ENCODE measurements at places on chromosomes 1 and 21.

- no peak for DNase-seq
Observed at GRCh38 chr1:166083887-166084286, 82.9 kb downstream of the FAM78B start.

DNA sequence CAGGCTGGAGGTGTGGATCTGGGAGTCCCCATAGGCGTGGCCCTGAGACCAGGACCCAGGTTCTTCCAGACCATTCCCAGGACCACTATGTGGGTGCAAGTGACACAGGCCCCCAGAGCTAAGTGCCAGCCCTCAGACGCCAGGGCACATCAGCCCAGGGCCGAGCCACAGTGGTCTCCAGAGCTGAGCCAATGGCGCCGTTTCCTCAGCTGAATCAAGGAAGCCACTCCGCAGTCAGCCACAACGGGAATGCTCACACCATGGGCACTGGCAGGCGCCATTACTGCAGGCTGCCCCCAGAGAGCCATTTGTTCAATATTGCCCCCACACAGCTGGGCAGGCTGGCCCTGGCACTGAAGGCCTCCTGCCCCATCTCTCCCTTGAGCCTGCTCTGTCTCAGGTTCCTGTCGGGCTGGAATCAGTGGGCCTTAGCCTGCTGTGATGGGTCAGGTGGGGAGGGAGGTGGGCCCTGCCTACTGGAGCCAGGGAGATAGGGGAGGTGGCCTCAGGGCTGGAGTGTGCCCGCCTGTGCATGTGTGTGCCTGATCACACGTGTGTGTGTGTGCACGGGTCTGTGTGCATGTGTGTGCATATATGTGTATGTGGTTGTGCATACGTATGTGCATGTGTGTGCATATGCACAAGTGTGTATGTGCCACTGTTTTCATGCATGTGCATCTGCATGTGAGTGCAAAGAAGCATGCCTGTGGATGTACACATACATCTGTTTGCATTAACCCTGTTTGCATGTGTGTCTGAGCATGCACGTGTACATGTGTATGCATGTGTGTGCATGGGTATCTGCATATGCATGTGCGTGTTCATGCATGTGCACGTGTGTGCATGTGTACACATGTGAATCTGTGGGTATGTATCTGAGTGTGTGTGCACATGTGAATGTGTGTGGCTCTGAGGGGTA, 6.1 kb downstream of the GJC2 start:
- DNase-seq: no peak

GRCh38 chr1:204174958-204175357, 8.8 kb upstream of the REN start:
- DNase-seq: no peak

DNA sequence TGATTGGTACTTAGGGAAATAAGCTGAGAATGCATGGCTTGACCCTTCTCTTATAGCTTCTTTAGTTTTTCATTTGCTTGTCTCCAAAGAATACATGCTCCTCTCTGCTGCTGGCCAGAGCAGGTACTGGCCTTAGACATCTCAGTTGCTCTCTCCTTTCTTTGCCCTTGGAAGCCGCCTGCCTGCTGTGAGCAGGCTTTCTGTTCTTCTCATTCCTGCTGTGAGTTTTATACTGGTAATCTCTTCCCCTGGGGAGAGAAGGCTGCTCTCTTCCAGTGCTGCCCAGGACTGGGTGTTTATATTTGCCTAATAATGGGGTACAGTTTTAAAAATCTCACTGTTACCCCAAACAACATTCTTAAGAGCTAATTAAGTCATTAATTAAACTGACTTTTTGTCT, 323.5 kb upstream of the LRRC7 start:
- DNase-seq: no peak

DNA sequence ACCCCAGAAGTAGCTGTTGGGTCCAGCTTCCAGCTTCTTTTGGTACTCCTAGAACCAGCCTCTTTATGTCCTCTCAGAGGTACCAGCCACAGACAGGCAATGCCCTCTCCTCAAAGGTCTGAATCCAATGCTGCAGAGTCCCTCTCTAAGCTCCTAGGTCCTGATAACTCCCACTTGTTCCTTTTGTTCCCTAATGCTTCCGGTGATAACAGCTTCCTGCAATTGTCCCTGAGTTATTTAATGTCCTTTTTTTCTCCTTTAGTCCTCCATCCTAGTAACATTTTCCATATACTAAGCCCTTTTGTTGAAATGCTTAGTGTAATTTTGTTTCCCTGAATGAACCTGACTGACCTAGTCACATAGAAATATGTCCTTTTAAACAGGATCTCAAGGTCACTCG, 201.7 kb upstream of the BEND5 start:
- DNase-seq: no peak

- no peak for DNase-seq
Observed at GRCh38 chr1:22983944-22984343, 11.3 kb upstream of the LACTBL1 start.

DNA sequence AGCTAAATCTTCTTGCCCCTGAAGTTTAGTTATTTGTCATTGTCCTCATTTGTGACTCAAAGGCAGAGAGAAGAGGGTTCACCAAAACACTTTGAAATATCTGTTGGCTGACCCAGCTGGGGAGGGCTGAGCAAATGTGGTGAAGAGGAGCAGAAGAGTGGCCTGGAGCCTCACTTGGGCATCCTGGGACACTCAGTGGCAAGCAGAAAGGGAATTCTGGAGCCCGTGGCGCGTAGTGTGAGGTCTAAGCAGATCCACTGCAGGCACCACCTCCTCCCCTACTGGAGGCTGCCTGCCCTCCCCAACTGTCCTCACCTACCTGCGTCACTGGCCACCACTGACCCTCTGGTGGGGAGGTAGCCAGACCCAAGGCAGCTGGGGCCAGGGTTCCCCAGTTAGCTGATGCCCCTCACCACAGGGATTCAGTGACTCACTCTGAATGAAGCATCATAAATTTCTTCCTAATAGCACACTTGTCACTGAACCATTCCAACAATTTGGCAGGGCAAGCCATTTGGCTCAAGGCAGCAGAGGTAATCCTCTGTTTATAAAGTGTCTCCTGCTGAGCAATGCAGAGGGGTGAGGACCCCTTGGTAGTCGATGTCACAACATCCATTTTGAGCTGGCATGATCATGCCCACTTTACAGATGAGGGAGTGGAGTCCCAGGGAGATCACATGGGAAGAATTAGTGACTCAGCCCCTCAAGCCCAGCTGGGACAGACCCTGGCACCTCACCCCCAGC, 80.3 kb downstream of the NENF start:
- DNase-seq: no peak

GRCh38 chr1:26544126-26544525, 14.6 kb downstream of the RPS6KA1 start:
- no peak for DNase-seq

DNA sequence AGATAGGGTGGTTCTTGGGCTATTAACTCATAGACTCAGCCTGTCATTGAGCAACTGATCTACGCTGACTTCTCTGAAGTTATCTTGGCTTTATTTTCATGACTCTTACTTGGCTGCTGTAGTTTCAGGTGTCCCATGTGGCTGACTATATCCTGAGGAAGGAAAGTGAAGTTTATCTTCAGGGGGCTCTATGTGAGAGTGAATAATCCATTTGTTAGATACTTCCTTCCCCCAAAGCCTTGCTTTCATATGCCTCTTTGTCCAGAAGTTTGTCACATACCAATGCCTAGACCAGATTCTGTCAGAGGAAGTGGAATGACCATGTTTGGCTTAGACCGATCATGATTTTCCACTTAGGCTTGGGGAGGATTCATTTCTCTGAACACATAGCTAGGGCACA, 27.9 kb upstream of the C1orf87 start:
- no peak for DNase-seq

GRCh38 chr1:203678943-203679661, 52.5 kb downstream of the ATP2B4 start:
- DNase-seq: no peak

DNA sequence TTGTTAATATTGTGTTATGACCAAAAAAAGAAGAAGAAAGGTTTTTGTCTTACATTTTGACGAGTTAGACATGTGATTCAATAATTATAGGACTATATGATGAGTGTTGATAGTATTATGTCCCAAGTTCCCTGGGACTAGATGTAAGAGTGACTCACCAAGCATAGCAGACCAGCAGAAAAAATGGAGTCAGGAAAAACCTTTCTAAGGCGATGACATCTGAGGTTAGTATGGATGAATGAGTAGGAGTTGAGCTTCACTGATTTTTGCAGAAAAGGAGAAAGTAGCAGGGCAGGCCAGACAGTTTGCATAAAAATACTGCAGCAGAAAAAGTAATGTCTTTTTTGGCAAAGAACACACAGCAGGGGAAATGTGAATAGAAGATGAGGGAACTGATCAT, 1041.3 kb upstream of the ADGRL4 start:
- no peak for DNase-seq

GRCh38 chr1:32394890-32395432, 720 bp upstream of the BSDC1 start:
- no peak for DNase-seq

DNA sequence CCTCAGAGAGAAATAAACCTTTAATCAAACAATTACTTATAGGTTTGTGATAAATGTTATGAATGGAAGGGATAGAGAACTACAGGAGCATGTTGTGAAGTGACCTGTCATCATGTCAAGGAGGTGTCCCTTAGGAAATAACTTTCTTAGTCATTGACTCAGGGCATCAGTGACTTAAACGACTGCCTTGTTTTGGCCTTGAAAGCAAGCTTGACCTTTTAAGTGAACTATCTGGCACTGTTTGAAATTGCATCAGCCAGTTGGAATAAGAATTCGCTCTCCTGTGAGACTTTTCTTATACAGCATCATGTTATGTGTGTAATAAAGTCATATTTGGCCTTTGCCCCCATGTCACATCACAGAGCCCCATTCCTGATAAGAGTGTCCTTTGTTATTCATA, 30.9 kb downstream of the LRRC8B start:
- DNase-seq: no peak

DNA sequence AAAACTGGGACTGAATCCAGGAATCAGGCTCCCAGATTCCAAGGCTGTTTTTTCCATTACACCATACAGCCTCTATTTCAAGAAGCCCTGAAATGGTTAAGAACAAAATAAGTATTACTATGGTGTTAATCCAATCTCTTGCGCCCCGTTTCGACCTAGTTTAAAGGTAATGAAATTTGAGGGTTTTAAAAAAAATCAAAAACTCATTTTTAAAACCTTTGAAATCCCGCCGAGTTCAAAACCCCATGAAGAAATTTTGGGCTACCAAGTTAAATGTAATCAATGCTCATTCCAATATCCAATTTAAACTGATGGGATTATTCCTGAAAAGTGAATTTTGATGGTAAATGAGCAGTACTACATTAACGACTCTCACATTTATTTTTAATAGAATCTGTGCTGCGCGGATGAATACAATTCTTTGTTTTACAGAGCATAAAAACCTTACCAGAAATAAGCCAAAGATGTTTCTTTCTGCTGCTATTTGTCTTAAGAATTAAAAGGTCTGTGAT, 767 bp upstream of the EGLN1 start:
- DNase-seq: no peak

GRCh38 chr21:41953831-41954653, at the start of gene C2CD2:
C2CD2 (minus strand) TSS chr21:41954018; CDS start chr21:41953648, 370 bp downstream.
- no peak for DNase-seq

- DNase-seq: no peak
Observed at GRCh38 chr1:161115132-161115711, 2.6 kb downstream of the PFDN2 start.

GRCh38 chr1:235455097-235455496, 49.2 kb downstream of the B3GALNT2 start:
- DNase-seq: no peak

DNA sequence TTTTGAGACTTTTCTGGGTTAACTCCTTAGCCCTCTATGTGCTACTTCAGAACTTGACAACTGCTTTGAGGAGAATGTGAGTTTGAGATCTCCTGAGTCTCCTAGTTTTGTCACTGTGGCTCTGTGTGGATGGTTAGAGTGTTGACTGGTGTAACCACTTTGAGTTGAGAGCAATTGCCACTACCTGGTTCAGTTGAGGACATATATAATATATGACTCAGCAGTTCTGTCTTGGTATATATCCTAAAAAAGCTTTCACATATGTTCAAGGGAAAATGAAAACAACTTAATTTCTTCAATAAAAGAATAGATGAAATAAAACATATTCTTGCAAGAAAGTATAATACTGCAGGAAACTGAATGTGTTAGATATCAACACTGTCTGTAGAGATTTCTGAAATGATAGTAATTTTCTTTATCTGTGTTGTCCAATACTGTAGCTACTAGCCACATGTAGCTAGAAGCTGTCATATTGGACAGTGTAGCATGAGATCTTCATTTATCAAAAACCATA, 96.7 kb upstream of the QSOX1 start:
- no peak for DNase-seq

DNA sequence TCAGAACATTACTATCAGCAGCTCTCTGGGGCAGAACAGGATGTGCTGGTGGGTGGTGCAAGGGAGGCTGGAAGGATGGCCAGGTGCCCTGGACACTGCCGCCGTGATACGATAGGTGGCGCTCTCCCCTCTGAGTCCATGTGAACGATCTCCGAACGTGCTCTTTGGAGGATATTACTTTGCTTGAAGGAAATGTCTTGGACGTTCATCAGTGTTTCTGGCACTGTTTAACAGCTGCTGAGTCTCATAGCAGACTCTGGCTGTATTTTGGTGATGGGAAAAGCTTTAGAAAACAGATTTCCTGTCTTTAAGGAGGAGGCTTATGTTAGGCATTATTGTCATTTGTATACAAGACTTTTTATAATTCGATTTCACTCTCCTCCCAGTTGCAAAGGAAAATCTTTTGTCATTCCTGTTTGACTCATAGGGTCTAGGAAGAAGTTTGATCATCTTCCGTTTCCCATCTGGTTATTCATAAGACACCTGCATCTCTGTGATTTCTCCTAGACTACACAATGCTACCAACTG, 386.2 kb upstream of the ADGRL2 start:
- DNase-seq: no peak

All from stimulated activated CD4-positive, alpha-beta T cell treated with anti-CD3 and anti-CD28 coated beads, Interleukin-1b, Interleukin-23, amount 100 ng/mL, for 24 hours (primary cell).